Stimulated activated CD8-positive, alpha-beta memory T cell treated with anti-CD3 and anti-CD28 coated beads, Interleukin-7, amount 100 ng/mL, for 48 hours (primary cell): ENCODE measurements at places on chromosomes 16 and 17.

- DNase-seq: no peak
Observed at GRCh38 chr17:3401786-3402185, 3.6 kb upstream of the OR1E1 start.

- no peak for DNase-seq
Observed at GRCh38 chr17:17590141-17590751, 1.3 kb downstream of the PEMT start.

- no peak for DNase-seq
Observed at GRCh38 chr17:79837888-79838521, 1.2 kb downstream of the CBX4 start.

GRCh38 chr16:31874366-31875111 is 932 bp downstream of the ZNF267 start:
- no peak for DNase-seq

- DNase-seq: no peak
Observed at GRCh38 chr17:27982688-27983087, 59.8 kb upstream of the NLK start.

- DNase-seq: no peak
Observed at GRCh38 chr17:18361837-18362697, 1.3 kb downstream of the SHMT1 start.

DNA sequence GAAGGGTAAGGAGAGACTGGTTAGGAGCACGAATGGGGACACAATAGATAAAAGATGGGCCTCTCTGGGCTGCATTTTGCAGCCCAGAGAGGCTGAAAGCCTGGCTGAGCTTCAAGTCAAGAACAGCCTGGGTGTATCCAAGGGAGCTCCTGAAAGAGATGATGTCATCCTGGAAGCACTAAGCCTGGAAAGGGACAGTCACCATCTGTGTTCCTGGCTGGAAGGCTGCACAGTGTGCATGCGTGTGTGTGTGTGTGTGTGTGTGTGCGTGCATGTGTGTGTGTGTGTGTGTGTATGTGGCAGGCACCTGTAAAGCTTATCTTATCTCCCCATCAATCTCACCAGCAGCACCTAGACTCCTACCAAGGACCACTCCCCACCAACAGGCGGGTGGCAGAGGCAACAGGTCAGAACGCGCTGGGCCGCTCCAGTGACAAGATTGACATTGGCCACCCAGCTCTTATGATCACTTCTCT is 44.1 kb downstream of the COG7 start:
- DNase-seq: no peak

DNA sequence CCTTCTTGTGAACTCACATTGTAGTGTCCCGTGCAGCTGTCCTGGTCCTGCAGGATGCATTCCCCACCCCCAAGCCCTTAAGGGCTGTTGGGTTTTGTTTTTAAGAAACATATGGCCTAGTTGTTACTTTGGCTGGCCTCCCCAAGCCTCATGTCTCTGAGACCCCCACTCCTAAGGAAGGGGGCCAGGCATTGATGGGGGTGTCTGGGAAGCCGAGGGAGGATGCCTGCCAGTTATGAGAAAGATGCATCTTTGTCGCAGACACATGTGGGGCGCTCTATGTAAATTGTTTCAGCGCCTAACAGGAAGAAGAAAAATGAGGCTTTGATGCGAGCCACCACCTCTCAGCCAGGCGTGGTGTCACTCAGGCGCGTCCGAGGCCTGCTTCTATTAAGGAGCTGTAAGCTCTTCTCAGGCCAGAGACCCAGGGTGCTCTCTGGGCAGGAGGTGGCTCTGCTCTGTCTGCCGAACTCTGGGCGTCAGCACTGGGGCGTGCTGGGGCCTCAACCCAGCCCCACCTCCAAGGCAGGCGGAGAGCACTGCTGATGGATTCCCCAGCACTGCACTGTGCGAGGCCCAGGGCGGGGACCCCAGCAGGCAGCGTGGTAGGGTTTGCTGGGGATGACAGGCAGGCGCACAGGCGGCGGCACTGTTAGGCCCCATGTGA is 70.6 kb downstream of the SREBF1 start:
- DNase-seq: no peak

DNA sequence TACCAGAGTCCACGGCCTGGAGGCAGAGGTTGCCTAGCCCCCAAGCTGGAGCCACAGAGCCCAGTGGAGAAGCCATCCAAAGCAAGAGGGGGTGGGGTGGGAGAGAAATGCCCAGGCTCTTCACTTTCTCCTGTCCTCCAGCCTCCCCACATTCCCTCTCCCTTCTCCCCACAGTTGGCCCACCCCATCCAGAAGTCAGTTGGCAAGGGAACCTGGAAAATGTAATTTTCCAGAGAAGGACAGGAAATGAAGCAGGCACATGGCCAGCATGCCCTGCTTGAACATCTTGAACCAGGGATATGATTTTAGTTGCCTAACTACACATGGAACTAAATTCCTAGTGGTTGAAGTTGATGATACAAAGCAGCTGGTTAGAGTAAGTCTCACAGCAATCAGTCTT is 73.3 kb upstream of the IRX6 start:
- DNase-seq: no peak
